ENCODE measurements at places on chromosomes 3 and 15.

DNA sequence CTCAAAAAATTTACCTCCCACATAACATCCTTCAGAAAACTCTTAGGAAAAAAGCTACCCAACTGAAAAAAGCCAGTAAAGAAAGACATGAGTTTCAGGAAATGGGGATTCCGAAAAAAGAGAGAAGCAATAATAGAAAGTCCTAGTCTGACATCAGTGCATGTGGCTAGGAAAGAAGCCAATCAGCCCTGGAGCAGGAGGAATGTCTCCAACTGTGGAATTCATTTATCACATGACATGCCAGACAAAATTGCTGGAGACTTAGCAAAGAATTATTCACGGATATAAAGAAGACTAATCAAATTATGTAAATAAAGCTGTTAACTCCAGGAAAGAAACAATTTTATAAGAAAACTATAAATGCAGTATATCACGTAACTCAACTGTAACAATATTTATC lies 258.9 kb upstream of the RARB start:
- DNase-seq = no peak

DNA sequence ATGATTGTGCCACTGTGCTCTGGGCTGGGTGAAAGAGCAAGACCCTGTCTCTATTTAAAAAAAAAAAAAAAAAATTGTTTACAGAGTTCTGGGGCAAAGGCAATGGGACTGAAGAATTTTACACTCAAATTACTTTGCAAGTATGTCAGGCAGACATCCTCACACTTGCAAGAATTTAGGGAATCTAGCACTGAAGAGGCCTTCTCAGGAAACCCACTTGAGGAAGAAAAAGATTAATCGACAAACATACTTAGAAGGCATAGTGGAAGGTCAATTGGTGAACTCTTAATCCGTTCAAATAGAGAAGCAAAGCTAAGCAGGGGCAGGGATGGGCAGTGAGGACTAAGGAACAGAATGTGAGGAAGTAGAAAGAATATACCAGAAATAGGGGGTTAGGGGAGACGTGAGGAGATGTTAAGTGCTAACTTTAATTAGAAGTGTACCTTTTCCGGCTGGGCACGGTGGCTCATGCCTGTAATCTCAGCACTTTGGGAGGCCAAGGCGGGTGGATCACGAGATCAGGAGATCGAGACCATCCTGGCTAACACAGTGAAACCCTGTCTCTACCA lies 15.0 kb downstream of the ST6GAL1 start:
- DNase-seq = no peak

- DNase-seq = no peak
Observed at GRCh38 chr15:28937271-28937670, 51.5 kb downstream of the APBA2 start.

DNA sequence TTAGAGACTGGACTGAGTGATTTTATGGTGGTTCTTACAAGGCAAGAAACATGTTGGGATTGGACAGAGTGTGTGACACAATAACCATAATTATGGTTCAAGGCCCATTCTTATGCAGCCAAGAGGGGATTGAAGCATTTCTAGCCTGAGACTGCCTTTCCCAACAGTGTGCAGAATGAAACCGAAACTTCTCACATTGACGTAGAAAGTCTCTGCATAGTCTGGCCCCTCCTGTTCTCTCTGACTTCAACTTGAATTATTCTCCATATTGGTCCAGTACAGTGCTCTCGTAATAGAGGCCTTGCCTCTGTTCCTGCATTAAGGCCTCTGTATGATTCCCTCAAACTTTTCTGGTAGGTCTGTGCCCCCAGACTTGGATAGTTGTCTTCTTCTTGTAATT lies 138.3 kb downstream of the DIPK2A start:
- no peak for DNase-seq

DNA sequence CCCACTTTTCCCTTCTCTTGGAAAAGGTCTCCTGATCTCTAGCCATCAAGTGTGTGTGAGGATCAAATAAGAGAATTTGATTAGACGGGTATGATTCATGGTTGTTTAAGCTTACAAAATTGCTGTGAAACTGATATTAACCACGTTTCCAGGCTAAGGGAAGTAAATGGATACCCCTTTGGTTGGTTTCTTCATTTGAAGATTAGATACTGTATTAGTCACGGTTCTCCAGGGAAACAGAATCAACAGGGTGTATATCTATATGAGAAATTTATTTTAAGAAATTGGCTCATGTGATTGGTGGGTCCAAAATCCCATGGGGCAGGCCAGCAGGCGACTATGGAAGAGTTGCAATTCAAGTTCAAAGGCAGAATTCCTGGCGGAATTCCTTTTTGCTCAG lies 112.7 kb upstream of the SELENOK start:
- DNase-seq = no peak

DNA sequence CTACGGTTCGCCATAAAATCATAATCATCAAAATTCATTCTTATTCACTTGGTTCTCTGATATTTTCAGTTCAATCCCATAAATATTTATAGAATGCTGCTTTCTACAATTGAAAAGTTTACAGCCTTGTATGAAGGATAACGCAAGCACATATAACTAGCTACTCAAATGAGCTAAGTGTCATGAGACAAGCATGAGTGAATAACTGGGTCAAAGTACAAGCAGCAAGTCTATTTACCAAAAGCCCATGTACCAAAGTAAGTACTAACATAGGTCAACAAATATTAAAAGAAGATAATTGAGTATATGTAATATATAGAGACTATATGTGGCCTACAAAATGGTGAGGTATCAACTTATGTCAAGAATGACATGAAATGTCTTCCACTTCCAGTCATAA lies 596.6 kb downstream of the GBE1 start:
- no peak for DNase-seq
